ENCODE measurements at places on chromosomes 1 and 21. TPM values are rescaled to one million over a fixed set of nuclear protein-coding genes. Genes with fewer than 3 reads are reported as not detected.
A peak's percentile ranks its signal among the peaks of the same experiment; 100 is the strongest.

DNA sequence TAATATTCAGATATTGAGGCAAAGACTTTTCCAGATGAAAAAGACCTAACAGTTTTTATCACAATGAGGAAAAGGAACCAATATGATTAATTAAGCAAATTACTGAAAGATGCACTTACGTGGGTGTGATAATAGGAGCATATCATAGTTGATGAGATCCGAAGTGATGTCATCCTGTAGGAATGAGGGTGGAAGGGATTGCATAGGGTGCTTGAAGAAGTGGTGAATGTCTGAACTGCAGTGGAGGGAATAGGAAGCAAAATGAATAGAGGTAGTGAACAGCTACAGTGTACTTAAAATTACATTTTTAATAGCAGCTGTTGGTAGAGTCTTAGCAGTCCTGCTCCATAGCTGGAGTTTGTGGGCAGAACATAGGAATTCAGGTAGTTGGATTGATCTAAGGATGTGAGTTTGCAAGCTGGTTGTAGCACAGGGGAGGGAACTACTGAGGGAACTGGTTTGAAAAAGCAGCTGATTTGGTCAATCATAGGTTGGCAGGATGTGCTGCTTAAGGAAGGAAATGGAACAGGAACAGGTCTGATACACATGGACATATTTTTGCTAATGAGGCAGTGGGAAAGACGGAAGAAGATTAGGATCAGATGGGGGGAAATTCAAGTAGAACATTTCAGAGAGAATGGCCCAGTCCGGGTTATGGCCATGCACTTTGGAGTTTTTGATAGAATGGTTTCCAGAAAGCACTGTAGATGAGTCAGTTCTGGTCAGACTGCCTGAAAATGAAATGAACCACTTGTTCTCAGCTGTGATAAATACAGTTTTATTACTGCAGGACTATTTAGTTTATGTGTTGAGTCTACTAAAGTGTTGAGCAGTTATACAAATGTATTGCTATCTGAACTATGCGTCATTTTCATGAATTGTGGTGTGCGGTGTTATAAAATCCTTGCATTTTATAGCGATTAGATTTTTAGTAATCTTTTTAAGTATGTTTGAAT, 155.8 kb downstream of the RYR2 start:
- peak; percentile 16 for DNase-seq

Gene LAMB3
- total RNA-seq: 0.72 TPM

GRCh38 chr1:234458352-234459017, 20.5 kb downstream of the TARBP1 start:
- no peak for DNase-seq

DNA sequence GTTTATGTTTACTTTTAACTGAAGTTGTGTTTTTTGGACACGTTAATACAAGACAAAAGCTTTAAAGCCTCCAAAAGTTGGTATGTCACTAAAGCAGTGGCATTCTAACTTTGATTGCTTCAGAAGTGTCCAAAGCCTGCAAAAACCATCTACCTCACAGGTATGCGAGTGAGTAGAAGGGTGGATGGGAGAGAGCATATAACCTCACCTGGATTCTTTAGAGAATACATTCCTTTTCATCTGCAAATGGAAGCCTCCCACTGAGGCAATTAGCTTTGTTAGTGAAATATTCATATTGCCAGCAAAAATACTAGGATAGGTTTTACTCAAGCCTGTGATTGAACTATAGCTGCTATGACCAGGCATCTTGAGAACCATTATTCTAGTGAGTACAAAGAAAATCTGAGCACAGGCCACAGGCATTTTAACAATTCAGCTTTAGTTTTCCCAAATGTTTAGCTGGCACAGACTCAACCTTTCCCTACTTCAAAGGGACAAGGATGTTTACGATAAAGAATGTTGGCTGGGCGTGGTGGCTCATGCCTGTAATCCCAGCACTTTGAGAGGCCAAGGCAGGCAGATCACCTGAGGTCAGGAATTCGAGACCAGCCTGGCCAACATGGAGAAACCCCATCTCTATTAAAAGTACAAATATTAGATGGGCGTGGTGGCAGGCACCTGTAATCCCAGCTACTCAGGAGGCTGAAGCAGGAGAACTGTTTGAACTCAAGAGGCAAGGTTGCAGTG, 39.7 kb downstream of the MAP3K21 start:
- DNase-seq: no peak

Gene RORC
- not detected for total RNA-seq

Gene LAMC1
- total RNA-seq: 394 TPM

DNA sequence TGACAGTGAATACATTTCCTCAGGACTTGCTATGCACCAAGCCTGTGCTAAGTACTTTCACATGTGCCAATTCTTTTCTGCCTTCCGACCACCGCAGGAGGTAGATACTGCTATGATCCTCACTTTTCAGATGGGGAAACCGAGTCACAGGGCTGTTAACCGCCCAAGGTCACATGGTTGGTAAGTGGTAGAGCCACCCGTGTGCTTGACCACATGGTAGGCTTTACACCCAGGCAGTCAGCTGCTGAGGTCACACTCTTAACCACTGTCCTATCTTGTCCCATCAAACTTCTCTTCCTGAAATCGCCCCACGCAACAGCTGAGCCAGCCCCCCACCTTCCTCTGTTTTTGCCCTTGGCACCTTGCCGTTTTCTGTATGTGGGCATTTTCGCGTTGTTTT, 31.0 kb upstream of the SDHB start:
- DNase-seq: no peak

DNA sequence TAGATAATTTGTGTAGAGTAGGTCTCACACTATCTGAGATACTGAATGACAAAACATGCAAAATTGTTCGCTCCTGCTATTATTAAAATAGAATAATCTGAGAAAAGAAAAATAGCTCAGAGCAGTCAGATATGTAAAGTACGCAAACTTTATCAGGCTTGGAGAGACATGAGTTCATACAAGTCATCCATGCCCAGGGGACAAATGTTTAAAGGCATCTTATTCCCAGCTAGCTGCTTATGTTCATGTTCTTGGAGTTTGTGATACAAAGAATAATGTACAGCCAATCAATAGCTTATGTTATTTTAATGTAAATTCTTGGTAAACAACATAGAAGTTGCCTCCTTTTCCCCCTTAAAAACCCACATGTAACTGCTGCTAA, 69.4 kb upstream of the USP25 start:
- no peak for DNase-seq

Gene HLCS
- total RNA-seq: 21.0 TPM

DNA sequence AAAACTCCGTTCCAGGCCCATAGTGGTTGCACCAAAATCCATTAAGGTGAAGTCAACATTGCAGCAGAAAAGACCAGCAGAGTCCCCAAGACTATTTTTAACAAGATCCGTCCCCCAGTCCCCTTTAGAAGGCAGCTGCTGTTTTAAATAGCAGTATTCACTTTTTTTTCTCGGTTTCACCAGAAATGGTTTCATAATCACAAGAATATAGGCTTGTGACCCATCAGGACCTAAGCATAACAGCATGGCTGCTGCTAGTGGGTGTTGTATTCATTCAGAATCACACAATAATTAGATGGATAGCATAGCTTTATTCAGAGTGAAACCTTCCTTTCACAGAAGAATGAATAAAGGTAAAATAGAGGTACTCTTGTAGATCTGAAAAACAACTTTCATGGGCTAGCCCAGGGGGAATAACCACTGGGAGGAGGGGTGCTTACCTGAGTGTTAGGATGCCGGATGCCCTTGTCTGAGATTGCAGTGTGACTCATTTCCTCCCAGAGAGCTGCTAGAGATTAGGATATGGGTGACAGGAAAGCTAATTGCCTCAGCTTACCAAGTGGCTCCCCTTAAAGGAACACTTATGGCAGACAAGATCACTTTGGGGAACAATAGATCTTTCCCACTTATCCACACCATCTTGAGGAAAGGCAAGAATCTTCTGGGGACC, 35.0 kb downstream of the ACKR1 start:
- DNase-seq: no peak

DNA sequence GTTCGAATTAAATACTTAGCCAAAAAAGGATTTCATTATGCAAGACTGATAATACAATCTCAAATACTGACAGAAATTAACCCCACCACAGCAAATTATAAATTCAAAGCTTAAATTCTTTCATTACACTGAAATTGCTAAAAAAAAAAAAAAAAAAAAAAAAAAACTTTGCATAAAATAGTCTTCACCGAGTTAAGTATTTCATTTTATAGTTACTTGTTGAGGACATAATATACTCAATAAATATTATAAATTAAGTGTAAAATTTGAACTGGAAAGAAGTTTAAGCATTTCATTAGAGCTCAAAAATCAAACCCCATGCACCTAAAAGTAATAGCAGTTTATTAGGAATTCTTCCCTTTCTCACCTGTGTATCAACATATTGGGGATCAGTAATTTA, 1.9 kb upstream of the PSMG1 start:
- DNase-seq: no peak

DNA sequence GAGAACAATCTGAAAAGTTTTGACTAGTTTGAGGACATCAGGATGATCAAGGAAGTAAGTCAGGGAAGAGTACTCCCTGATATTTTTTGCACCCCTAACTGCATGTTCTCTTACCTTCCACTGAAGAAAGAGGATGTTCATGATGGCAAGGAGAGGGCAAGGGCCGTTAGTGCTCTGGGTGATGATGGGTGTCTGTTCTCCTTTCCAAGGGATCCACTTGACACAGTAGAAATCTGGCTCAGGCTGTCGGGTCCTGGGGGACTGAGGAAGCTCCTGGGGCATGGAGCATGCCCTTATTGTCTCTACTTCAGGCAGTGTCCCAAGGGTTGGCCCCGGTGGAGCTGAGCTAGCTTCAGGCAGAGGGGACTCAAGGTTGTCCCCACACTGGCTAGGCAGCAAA, 4.7 kb downstream of the MINDY1 start:
- no peak for DNase-seq

Gene LINGO4
- not detected for total RNA-seq

Gene NOTCH2
- 128 TPM for total RNA-seq

GRCh38 chr21:41164981-41165655, 2.8 kb upstream of the BACE2 start:
- DNase-seq: peak; percentile 58

DNA sequence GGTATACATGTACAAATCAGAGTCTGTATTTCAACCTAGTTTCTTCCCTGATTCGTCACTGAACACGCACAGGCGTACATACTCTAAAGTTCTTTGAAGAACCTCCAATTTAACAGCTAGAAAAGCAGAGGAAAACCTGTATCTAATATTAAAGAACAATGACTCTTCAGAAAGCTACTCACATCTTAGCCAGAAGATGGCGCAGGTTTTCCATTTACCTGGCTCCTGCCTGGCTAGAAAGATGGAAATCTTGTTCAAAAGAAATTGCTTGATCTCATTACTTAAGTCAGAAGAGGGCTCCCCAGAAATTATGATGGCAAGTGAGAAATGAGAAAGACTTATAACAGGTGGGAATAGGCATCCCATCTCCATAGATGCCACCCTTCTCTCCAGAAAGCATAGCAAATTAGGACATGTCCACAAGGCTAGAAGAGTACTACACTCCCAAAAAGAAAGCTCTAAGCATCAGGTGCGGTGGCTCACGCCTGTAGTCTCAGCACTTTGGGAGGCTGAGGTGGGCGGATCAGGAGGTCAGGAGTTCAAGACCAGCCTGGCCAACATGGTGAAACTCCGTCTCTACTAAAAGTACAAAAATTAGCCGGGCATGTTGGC, 19.0 kb upstream of the L1TD1 start:
- peak; percentile 45 for DNase-seq

GRCh38 chr21:21003701-21004100, 5.5 kb downstream of the NCAM2 start:
- peak; percentile 37 for DNase-seq

DNA sequence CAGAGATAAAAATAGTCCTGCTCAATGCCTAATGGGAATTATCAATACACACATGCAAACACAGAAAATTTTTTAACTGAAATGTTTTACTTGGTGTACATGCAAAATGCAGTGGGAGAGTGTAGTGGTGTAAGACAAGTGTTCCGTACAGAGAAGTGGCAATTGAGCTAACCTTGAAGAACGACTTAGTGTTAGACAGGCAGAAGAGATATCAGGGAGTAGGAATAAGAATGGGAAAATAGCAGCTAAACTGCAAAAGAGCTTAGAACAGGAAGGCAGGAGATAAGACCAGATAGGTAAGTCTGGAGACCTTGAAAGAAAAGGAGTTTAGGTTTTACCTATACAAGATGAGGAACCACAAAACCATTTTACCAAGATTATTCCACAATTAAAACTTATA, 9.0 kb downstream of the USP24 start:
- DNase-seq: no peak

DNA sequence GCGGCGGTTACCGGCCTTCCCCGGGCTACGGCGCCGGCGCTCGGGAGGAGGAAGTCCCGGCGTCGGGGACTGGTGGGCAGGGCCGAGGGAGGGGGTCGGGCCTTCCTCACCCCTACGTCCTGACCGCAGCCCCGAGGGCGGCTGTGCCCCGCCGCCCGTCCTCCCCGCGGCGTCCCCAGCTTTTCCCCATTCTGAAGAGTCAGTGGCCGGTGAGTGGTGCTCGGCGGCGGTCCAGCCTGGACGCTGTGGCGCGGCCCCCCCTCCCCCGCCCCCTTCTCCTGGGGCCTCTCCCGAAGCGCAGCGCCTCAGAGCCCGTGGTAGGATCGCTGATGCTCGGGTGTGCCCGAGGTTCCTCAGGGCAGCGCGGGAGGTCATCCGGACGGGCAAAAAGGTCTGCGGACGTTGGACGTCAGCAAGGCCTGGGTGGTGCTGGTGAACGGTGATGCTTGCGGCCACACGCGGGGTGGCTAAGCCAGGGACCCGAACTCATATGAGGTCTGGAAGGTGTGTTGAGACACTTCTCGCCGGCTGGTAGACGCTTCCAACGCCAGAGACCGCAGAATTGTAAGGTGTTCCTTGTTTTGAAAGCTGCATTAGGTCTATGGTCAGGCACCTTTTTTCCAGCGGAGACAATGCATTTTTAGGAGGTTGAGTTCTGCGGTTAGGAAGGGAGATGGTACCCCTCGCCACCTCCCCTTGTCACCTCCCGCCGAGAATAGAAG, 725 bp downstream of the SLC25A33 start:
- DNase-seq: peak; percentile 21

DNA sequence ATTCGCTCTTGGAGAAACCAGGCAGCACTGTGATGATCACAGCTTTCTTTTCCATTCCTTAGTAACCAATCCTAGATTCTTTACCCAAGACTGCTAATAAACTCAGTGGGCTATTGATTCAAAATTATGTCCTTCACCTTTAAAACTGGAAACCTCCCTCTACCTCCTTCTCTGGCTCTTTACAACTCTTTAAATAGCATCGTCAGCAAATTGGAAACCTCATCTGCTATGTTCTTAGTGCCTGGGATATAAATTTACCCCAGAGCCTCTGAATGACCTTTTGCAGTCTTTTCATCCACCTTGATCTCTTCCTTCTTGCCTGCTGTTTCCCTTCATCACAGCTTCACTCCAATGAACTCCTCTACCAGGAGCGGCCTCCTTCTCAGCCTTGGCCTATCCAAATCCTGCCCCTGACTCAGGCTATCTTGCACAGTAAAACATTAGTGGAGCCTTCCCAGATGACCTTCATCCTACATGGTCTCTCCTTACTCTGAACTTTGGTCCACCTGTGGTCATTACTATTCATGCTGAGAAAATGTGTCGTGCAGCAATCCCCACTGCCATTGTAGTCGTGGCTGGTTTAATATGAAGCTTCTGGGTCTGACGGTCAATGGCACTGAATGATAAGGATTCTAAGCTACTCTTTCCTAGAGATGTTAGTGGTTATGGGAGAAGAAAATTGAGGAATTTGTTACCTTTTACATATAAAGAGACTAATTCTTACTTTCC, 644.1 kb downstream of the SMYD3 start:
- no peak for DNase-seq

- no peak for DNase-seq
Observed at GRCh38 chr1:104056786-104057185, 307.1 kb downstream of the AMY1C start.

- DNase-seq: peak; percentile 1
Observed at GRCh38 chr1:3992103-3992556, 92.1 kb upstream of the C1orf174 start.

GRCh38 chr1:21562896-21563295, 53.7 kb downstream of the ALPL start:
- no peak for DNase-seq

Gene RNF186
- not detected for total RNA-seq
